Brain microvascular endothelial cell (primary cell): ENCODE measurements at places on chromosomes 12 and 14.

GRCh38 chr14:99872786-99873440 is 79.7 kb downstream of the EML1 start:
- DNase-seq = no peak

GRCh38 chr14:51307551-51307950 is 67.5 kb downstream of the TMX1 start:
- no peak for DNase-seq

GRCh38 chr12:89970722-89971121 is 262.1 kb upstream of the ATP2B1 start:
- no peak for DNase-seq

GRCh38 chr14:58639198-58639565 is 1.4 kb downstream of the DACT1 start:
- no peak for DNase-seq

DNA sequence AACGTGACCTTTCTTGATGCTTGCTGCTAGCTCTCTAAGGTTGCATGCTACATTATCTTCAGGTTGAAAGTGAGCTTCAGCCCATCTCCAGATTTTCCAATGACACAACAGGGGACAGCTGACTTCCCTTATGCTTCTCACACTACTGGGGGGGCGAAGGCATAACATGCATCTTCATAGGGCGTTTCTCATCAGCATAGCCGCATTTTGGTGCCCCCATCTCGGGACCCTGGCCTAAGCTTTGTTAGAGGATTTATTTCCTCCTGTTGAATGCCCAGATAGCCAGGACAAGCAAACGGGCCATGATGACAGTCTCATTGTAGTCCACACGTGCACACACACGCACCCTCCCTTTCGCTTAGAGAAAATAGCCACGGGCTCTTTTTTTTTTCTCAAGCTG is 30.7 kb downstream of the SSPN start:
- no peak for DNase-seq
